Stimulated activated naive B cell treated with anti-CD40 and anti-IgM and Interleukin-4, amounts not matched to agents 10 μg/mL and 1 μg/mL and 100 μg/mL, for 72 hours (primary cell): ENCODE measurements at places on chromosomes 2 and 18.

DNA sequence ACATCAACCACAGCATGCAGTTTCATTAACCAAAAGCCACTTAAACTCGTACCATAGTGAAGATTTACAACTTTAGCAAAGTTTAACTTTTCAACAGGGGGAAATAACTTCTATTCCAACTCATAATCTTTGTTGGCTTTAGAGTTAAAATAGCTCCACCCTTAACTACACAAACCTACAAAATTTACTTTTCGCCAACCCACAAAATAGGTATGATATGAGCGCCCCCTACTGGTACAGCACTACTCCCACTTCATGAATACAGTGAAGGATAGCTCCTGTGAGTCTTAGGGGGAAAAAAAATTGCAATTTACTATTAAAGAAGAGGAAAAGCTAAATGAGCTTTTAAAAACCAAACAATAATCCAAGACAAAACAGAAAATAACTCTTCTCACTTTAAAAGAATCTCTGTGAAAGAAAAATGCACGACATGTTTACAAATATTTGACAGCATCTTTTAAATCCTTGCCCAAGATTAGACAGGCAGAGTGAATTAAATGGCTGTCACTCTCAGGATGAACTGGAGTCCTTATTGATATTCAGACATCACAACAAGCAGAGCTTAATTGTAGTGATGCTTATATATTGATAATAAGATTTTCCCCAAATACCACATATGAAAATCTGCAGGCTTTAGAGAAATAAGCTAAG lies 32.2 kb downstream of the TMEFF2 start:
- peak; percentile 38 for DNase-seq

DNA sequence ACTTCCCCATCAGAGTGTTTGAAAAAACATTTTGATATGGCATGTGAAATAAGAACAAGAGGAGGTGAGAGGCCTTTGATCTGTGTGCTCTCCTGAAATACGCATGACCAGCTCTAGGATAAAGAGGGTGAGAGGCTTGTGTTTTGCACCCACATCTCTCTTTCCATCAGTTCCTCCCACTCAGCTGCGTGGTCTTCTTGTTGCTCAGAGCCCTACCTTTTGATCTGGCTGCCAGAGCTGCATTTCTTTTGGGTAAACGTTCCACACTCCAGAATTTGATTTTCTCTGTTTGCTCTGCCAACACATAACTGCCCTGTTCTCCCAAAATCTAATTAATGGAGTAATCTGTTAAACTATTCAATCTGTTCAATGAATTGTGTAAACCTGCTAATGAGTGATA lies 72.0 kb upstream of the FN1 start:
- no peak for DNase-seq

GRCh38 chr2:242063850-242064249 lies 194.3 kb downstream of the RTP5 start:
- no peak for DNase-seq

DNA sequence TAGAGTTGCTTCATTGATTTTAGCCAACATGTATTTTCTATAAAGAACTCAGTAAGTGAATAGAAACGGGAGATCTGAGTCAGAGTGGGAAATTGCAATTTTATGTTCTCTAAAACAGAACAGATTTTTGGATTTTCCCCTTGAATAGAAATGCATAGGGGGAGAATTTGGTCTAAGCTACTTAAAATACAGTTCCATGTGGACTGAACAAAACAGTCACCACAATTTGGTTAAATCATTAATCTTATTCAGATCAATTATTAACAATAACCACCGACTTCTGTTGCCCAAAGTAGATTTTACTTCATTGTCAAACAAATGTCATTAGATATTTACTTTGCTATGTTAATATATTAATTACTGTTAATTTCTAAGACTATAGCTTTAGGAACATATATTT lies 107.7 kb downstream of the SCG2 start:
- no peak for DNase-seq

DNA sequence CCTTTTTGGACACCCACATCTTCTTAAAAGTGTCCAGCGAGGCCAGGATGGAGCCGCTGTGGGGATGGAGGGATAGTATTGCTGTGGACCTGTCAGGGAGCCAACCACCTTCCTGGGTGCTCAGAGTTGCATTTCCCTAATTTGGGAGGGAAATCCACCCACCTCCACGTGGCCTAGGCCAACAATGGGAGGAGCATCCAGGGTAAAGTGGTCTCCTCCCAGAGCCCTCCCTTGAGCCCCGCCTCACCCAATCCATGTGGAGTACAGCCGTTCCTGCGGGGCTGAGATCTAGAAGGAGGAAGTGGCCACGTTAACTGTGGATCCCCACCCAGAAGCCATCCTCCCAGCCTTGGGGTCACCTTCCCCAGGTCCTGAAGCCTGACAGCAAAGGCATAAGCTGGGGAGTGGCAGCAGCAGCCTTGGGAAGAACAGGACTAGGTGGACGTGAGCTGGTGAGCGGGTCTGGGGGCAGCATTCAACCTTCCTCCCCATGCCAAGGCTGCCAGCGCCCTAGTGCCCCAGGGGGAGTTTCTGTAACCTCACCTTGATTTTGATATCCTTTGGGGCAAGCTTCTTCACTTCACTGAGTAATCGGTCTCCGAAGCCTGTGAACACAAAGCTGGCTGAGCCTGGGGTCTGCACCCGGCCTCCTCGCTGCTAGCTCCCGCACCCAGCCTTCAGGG lies 6.8 kb downstream of the ACTR1B start:
- DNase-seq, result no peak

DNA sequence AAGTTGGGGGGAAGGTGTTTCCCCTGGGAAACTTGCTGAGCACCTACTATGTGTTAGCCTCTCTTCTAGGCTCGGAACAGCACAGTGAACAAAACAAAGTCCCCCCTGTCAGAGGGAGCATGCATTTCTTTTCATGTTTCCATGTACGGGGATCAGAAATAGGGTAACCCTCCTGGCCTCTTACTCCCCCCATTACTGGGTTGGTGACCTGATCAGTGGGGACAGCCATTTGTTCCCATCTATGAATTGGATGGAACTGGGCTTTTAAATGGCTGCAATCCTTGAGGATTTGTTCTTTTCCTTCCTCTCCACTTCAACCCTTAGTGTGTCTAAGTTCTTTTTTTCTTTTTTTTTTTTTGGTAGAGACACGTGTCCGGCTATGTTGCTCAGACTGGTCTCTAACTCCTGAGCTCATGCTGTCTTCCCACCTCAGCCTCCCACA lies 13.7 kb downstream of the NCL start:
- DNase-seq, result no peak

DNA sequence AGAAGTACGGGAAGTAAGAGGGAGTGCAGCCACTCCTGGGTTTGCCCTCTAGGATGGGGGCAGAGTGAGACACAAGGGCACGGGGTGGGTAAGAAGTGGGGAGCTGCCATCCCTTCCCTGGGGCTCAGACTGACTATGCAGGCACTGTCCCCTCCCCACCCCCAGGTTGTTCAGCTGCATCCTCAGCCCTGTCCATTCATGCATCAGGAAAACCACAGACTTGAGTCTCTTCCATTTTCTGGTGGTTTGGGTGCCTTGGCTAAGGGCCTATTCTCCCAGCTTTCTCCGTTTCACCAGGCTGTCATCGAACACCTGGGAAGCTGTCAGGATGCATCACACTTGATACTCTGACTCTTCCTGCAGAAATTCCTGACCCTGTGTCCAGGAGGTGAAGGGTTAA lies 111.9 kb downstream of the TFCP2L1 start:
- DNase-seq, result no peak

GRCh38 chr2:170660409-170660808 lies 54.7 kb upstream of the SP5 start:
- DNase-seq, result no peak

- peak; percentile 98 for DNase-seq
Measured at GRCh38 chr2:10812362-10813162, at the start of gene PDIA6. TSS of gene PDIA6 (minus strand) at chr2:10812785. CDS start at chr2:10812696, 89 bp downstream.
